Activated CD4-positive, alpha-beta memory T cell treated with anti-CD3 and anti-CD28 coated beads, Interleukin-2, amount 10 ng/mL, durations not matched to agents 7 days and 5 days (primary cell): ENCODE measurements at places on chromosomes 5 and 9.

GRCh38 chr5:81830596-81830995 is 79.7 kb upstream of the SSBP2 start:
- DNase-seq, result no peak

DNA sequence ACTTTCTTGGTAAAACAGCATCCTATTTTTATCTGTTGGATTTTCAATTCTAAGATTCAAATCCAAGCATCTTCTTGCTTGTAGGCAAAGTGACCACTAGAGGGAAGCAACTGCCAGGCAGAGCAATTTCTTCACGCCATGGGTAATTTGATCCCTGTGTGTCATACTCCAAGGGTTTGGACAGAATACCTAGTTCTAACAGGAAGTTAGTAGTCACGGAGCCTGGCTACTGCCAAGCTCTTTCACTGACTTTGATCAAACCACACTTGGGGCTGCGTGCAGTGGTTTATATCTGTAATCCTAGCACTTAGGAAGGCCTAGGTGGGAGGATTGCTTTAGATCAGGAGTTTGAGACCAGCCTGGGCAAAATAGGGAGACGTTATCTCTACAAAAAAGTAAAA is 473.6 kb upstream of the TNC start:
- no peak for DNase-seq

DNA sequence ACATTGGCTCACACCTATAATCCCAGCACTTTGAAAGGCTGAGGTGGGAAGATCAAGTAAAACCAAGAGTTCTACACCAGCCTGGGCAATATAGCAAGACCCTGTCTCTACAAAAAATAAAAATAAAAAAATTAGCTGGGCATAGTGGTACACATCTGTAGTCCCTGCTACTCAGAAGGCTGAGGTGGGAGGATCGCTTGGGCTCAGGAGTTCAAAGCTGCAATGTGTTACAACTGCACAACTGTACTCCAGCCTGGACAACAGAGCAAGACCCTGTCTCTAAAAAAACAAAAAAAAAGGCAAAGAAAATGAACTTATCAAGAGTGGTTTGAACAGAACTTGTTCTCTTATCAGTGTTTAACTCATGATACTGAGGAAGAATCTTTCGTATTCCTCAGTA is 29.3 kb downstream of the AP3B1 start:
- DNase-seq, result no peak

- DNase-seq, result no peak
Observed at GRCh38 chr5:178583279-178583678, 6.9 kb downstream of the COL23A1 start.

DNA sequence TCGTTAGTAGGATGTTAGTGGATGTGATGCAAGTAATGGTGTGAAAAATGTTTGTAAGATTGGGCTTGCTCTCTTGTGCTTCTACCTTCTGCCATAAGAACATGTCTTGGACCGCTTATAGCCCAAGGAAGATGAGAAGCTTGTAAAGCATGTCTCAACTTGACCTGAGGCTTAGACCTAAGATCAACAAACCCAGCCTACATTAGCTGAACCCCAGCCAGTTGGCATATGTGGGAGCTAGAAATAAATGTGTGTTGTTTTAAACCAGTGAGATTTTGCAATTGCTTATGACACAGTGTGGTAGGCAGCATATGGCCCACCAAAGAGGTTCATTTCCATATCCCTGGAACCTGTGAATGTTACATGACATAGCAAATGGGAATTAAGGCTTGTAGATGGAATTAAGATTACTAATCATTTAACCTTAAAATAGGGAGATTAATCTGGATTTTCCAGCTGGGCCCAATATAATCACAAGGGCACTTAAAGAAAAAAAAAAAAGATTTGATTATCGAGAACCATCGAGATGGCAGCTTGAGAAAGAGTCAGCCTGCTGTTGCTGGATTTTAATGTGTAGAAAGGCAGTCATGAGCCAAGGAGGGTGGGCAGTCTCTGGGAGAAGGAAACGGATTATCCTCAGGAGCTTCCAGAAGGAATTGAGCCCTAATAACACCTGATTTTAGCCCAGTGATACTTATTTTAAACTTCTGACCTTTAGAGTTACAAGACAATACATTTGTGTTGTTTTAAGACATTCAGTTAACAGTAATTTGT is 27.3 kb upstream of the EDIL3 start:
- DNase-seq, result no peak

DNA sequence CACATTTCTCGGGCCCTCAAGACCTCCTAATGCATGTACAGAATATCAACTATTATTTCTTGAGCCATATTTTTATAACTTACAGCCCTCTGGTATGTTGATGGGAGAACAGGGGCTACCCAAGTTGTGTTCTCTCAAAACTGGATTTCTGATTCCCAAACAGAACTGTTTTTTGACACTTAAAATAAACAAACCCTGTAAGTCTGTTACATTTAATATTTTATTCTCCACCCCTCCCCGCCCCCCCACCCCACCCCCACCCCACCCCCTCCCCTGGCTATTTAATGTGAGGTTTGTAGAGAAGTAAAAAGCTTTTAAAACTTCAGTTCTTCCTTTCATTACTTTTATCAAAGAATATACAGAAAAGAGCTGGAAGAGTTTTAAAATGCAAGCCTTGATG is 77.9 kb downstream of the FOXB2 start:
- no peak for DNase-seq

DNA sequence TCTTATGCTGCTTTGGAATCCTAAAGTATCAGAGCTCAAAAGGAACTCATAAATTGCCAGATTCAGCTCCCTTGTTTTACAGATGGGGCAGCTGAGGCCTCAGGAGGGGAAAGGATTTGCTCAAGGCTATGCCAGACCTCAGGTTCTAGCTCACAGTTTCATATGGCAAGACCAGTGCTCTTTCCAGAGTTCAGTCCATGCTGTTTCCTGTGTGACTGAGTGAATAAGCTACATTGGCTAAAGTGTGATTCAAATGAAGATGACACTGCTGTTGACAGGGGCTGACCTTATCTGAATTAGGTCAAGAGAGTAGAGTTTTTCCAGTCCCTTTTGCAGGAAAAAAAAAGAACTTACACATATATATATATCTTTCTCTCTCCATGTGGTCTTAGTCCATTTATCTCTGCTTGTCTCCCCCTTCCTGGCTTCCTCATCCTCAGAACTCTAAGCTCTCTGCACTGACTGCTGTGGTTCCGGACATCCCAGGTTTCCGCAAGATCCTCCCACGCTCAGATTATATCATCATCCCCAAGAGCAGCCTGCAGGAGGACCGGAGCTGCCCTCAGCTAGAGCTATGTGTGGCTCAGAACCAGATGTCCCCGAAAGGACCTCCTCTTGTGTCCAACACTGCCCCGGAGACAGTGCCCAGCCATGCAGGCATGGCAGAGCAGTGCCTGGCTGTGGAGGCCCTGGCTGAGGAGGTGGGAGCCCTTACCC is 9.3 kb downstream of the HMGXB3 start:
- no peak for DNase-seq

DNA sequence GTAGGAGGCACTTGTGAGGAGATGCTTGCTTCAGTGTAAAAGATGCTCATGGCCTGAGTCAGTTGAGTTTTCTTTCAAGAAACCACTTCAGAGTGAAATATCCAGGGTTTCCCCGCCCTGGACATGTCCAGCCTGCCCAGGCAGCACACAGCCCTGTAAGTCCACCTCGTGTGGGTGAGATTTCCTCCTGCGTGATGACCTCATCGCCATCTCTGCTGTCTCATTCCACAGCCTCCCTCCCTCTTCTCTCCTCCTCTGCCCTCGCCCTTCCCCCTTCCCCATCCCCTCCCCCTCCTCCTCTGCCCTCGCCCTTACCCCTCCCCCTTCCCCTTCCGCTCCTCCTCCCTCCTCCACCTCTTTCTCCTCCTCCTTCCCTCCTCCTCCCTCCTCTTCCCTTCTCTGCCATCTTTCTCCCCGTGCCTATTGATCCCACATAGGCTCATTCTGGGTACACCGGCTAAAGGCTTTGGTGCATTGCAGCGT is 34.0 kb upstream of the NCS1 start:
- no peak for DNase-seq

- DNase-seq, result no peak
Observed at GRCh38 chr9:112848316-112849151, 42.1 kb downstream of the SLC46A2 start.

- DNase-seq, result no peak
Observed at GRCh38 chr5:116719106-116719505, 144.5 kb upstream of the SEMA6A start.
